NCI-H446 treated with DMSO at 0.1 percent for 48 hours (cell line): ENCODE measurements at places on chromosomes 5 and 9.
A peak's percentile ranks its signal among the peaks of the same experiment; 100 is the strongest.

DNA sequence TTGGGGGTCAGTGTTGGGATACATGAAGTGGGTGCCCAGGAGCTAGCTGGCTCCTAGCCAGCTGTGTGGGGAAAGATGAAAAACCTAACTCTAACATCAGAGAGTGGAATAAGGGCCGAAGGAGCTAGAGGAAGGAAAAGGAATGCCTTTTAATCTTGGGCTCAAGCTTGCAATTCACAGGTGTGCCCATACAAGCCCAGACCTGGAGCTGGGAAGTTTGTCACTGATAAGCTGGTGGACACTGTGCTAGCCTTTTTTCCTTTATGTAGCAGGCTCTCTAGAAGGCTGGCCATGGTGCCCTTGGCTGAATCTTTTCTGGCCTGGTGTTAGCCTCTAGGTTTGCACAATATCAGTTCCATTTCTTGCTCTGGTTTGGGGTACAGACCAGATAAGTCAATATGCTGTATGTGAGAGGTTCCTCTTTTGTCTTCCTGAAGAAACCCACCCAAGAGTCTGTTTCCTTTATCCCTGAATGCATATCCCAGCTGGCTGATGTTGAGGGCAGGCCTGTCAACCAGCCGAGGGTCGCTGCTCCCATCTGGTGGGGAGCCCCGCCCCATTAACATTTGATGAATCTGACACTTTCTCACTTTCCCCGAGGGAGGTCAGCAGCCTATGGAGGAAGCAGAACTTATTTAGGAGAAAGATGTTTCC is 92.4 kb upstream of the CXCL14 start:
- DNase-seq = no peak

DNA sequence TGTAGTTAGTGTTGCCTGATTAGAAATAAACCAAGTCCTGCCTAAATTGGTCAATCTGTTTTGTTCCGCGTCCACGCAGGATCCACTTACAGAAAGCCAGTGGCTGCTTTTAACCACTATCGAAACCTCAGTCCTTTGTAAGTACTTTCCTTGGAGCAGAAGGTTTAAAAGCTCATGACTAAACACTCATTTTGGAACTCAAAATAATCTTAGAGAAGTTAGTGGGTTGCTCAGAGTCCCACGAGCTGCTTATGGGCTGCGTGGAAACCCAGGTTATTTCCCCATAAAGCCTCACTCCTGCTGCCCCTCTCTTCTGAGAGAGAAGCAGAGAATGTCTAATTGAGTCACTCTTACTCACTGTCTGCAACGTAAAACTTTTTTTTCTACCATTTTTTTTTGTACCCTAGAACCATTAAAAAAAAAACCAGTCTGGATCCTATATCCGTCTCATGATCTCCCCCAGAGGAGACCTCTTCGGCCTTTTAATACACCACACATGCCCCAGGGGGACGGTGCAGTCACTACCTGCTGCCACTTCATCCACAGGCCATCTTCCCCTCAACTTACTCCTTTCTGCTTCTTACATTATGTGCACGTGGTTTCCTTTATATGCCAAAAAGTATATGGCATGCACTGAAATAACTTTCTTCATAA is 7.6 kb downstream of the BASP1 start:
- DNase-seq = no peak

GRCh38 chr9:101711330-101711941 is 27.0 kb downstream of the GRIN3A start:
- no peak for DNase-seq

- DNase-seq = no peak
Observed at GRCh38 chr5:22844636-22845035, 8.5 kb downstream of the CDH12 start.

DNA sequence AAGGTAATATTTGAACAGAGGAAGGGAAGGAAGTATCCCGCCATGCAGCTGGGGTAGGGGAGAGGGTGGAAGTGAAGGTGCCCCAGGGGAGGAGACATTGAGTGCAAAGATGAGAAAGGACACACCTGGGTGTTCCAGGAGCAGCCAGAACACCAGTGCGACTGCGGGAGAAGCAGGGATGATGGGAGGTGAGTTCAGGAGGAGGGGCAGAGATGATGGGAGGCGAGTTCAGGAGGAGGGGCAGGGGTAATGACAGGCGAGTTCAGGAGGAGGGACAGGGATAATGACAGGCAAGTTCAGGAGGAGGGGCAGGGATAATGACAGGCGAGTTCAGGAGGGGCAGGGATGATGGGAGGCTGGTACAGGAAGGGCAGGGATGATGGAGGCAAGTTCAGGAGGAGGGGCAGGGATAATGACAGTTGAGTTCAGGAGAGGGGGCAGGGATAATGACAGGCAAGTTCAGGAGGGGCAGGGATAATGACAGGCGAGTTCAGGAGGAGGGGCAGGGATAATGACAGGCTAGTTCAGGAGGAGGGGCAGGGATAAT is 17.2 kb upstream of the SPOCK1 start:
- DNase-seq = no peak

DNA sequence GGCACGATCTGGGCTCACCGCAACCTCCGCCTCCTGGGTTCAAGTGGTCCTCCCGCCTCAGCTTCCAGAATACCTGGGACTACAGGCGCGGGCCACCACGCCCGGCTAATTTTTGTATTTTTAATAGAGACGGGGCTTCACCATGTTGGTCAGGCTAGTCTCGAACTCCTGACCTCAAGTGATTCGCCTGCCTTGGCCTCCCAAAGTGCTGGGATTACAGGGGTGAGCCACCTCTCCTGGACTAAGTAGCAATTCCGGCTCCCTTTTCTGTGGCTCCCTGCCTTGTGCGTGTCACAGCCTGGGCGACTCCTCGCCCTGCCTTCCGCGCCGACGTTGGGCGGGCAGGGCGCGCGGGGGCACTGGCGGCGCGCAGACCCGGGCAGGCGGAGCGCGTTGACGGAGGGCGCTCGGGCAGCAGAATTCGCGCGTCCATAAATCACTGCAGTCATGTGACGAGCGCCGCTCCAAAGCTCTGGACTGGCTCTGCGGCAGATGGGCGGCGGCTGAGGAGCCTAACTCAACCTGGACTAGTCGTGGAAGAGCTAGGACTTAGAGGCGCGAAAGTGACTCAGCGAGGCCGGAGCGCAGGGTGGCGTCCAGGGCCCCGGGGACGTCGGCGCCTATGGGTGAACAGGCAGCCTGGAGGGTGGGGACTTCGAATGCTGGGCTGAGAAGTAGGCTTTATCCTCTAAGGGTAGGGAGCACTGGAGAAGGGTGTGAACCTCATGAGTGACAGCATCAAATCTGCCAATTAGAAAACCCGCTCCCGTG is 1.4 kb upstream of the CIZ1 start:
- peak; percentile 80 for DNase-seq

- DNase-seq = no peak
Observed at GRCh38 chr5:100777680-100778300, 125.3 kb downstream of the ST8SIA4 start.

DNA sequence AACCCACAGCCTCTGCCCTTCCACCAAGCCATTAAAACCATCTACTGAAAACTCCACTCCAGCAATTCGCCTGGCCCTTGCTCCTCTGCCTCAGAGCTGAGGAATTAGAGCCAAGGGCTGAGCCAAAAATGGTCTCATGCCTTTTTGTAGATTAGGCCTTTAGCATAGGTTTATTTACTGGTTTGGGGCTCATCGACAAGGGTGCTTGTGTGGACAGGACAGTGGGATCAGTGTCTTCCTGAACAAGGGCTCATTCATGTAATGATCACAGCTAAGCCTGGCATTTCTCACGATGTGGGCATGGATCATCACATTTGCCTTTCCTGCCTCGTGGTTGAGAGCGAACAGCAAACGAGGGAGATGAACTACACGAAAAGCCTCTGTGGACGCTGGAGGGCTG is 59.2 kb upstream of the PHF24 start:
- DNase-seq = no peak

DNA sequence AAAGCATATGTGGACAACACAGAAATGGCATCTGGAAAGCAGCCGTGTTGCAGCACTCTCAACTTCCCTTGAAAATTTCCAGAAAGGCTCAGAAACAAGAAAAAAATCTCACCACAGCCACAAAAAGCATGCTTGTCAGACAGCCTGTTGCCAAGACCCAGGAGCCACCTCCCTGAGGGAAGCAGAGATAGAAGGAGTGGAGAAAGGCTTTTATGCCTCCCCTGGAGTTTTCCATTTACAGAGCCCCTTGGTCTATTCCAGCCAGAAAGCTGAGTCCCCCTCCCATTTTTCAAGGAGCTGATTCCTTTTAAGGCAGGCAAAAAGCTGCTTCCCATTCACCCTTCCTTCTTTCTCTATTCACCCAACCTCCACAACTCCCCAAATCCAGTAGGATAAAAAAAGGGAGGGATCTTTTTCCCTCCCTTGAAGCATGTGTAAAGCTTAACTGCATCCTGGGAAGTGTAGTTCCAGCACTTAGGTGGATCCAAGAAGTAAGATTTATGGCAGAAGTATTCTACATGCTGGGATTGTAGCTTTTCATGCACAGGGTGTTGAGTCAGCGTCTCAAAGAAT is 37.1 kb upstream of the PALM2AKAP2 start:
- no peak for DNase-seq

- DNase-seq = no peak
Observed at GRCh38 chr5:108953940-108954339, 206.2 kb downstream of the FER start.

GRCh38 chr9:109119439-109120203 is at the start of gene TMEM245:
TSS of gene TMEM245 (minus strand) at chr9:109119947. CDS start at chr9:109119913, 34 bp downstream.
- peak; percentile 96 for DNase-seq

GRCh38 chr9:98263080-98263479 is 7.6 kb upstream of the TBC1D2 start:
- DNase-seq = no peak

GRCh38 chr5:74665273-74665672 is 19.8 kb upstream of the HEXB start:
- no peak for DNase-seq

DNA sequence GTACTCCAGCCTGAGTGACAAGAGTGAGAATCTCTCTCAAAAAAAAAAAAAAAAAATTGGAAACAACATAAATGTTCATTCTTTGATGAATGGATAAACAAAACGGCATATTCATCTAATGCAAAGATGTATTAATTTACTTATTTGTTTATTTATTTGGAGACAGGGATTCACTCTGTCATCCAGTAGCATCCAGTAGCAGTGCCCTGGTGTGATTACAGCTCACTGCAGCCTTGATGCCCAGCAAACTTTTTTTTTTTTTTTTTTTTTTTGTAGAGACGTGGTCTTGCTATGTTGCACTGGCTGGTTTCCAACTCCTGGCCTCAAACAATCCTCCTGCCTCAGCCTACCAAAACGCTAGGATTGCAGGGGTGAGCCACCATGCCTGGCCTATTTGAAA is 24.4 kb downstream of the OR2V2 start:
- DNase-seq = no peak

DNA sequence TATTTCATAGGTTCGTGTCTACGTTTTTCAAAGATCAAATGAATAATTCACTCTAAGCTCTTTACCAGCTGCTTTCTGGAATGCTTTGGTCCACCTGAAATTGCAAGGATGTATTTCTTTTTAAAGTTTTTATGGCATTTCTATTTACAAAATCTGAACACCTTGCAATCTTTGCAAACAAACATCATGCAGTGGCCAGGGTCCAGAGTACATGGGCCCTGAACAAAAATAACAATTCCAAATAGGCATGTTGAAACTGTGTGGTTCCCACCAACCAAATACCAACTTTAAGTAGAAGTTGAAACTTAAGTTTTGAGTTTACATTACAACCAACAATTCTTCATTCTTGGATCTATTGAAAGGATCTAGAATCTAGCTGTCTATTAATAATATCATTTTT is 180.1 kb upstream of the FTMT start:
- no peak for DNase-seq

GRCh38 chr9:134571946-134572917 is 69.4 kb upstream of the COL5A1 start:
- DNase-seq = no peak

DNA sequence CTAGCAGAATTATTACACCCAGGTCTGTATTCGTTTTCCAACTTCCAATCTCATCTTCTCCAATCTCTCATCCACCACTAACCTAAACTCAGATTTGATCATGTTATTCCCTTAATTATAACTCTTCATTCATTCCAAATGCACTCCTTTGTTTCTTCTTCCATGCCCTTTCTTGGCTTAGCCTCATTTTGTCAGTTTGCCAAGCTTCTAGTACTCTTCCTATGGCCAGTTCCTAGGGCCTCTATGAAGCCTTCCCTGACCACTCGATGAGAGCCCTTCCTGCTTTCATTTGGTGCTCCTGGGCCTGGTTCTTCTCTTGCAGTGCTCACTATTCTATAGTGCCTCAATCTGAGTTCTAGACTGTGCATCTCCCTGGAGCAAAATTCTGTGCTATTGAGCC is 5.8 kb downstream of the FAM219A start:
- no peak for DNase-seq

DNA sequence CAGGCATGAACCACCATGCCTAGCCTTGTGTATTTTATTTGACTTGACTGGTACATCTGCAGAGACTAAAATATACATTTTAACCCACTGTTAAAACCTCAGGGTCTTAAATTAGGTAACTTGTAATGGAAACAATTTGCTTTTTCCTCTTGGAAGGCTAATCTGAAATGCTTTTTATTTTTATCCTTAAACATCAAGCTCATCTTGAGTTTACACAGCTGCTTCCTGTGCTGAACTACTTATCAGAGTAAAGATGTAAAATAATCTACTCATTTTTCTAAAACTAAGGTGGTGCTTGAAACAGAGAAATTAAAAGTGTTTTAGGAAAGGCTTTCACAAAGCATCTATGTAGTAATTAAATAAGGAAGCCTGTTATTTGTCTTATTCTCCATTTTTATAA is 144.1 kb downstream of the ENTREP1 start:
- DNase-seq = no peak

- DNase-seq = peak; percentile 7
Observed at GRCh38 chr9:114677418-114677817, 4.6 kb downstream of the TEX48 start.

GRCh38 chr5:159001247-159001646 is 98.5 kb downstream of the EBF1 start:
- DNase-seq = no peak

DNA sequence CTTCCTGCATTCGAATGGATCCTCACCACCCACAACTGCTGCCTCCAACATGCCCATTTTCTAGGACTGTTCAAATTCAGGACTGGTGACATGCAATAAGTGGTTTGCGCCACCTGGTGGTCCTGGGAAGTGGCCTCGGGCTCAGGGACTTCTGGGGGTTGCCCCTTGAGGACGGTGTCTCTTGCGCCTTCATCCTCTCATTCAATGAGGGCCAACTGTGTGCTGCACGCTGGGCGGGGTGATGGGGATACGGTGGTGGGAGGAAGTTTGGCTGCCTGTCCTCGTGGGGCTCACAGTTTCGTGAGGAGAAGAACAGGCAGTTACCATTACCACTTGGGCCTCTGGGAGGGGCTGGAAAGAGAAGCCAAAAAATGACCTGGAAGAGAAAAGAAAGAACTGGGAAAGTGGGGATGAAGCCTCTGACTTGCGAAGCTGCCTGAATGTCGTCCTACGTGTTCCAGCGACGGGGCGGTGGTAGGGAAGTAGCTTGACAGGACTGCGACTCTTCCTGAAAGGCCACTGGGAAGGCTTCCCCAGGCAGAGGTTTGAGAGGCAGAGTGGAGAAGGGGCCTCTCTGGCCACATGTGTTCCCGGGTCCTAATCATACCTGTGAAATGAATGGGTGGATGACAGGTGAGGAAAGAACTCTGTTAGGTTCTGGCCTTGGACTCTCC is 49.0 kb downstream of the PSD2 start:
- DNase-seq = no peak

- no peak for DNase-seq
Observed at GRCh38 chr5:135397084-135397483, 1.9 kb downstream of the MACROH2A1 start.
